Activated T-cell treated with anti-CD3 and anti-CD28 coated beads for 48 hours (primary cell): ENCODE measurements at places on chromosomes 4 and X.

DNA sequence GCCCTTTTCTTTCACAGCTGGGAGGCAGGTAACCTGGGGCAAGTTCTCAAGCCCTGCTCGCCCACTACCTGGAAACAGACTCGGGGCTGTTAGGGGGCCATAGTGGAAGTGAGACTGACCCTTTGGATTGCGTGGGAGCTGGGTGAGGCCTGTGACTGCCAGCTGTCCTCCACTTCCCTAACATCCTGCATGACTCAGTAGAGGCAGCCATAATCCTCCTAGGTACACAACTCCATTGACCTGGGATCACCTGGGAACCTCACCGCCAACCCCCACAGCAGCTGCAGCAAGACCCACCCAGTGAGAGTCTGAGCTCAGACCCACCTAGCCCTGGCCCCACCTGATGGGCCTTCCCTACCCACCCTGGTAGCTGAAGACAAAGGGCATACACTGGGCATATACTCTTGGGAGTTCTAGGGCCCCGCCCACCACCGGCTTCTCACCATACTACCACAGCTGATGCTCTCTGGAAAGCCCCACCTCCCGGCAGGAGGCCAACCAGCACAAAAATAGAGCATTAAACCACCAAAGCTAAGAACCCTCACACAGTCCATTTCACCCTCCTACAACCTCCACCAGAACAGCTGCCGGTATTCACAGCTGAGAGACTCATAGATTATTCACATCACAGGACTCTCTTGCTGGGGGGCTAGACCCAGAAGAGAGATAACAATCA is 61.1 kb upstream of the DCTD start:
- no peak for DNase-seq

DNA sequence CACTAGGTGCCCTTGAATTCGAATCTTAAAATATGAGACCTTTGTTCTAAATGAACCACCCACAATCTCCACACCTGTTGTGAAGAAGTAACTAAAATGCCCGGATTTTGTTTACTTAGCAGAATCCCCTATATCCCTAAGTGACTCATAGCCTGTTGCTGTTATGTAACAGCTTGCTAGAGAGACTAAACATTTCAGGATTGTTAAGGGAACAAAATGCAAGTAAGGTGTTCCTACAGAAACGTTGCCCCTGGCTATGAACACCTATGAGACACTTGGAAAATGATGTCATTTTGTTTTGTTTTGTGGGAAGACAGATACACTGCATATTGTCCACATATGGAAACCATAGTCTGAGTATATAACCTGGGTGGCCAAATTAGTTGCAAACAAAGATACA is 24.2 kb upstream of the MXRA5 start:
- DNase-seq = no peak

- DNase-seq = no peak
Measured at GRCh38 chrX:153603131-153603656, 4.3 kb upstream of the CCNQ start.

DNA sequence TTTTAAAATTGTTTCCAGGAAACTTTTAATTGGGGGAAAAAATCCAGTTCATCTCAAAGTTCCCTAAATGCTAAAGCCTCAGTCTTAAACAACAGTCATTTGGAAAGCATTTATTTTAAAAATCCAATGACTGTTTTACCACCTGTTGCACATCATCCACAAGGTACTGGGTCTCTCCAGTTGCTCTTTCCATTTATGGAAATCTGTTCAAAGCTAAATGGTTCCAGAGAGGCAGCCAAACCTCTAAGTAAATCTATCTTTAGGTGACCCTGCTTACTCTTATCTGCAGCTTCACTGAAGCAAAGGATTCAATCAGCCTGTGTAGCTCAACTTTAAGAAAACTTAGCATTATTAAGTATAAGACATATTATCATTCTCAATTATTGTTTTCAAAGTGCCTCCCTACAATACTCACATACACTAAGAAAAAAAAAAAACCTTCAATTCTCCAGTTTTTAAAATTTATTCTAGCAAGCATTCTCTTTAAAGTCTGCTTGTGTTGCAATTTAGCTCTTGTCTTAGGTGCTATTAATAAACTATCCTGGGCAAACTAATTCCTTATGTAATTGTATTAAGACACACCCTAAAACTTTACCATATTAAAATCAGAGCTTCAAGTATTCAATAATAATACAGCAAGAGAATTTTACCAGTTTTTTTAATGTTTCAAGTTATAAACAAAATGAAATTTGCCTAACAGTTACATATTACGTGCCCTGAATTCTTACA is 60.6 kb downstream of the NOCT start:
- DNase-seq = no peak

GRCh38 chr4:85842540-85842939 is 367.6 kb downstream of the ARHGAP24 start:
- DNase-seq = no peak
